Suppressor macrophage treated with lipopolysaccharide for 1 hour (primary cell): ENCODE measurements at places on chromosomes 16 and 17.

DNA sequence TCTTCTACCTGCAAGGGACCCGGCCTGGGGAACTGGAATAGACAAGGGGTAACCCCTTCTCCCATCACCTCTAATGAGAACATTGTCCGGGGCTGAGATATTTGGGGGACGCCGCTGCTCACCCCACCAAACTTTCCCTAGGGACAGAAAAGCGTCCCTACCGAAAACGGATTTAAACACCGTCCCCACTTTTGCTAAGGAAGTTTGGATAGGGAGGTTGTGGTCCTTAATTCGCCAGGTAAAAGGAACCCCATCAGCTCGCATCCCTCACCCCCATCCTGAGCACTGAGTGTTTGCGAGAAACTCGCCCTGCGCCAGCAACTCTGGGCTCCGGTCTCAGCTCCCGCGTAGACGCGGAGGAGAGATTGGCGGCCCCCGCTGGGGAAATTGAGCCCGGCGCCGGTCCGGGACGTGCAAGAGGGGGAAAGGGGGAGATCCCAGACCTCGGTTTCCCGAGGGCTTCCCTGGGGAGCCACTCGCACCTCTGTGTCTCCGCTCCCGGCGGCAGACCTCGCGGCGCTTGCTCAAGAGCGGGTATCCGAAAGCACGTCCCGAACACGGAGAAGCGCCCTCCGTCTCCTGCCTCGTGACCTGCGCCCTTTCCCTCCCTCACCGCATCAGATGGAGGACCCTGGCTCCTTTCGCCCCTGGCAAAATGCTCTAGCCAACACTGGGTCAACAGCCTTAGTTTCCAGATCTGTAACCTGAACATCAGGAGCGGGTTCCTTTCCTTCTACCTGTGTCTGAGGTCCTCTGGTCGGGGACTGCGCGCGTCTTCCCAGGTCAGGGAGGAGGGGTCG is 3.1 kb upstream of the SOX9 start:
- no peak for DNase-seq

GRCh38 chr17:74777901-74778515 is 1.9 kb upstream of the NAT9 start:
- DNase-seq = peak; percentile 39

DNA sequence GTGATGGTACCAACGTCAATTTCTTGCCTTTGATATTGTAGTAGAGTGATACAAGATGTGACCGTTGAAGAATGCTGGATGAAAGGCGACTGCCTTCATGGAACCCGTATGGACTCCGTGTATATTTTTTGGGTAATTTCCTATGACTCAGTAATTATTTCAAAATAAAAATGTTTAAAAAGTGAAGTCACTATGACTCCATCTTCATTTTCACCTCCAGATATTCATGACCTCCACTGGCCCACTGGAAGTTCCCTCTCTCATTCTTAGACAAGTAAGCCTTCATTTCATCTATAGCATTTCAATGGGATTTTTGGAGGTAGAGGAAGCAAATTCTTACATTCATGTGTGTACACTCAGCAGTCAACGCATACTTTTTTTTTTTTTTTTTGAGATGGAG is 111.8 kb upstream of the NUDT7 start:
- DNase-seq = peak; percentile 29

DNA sequence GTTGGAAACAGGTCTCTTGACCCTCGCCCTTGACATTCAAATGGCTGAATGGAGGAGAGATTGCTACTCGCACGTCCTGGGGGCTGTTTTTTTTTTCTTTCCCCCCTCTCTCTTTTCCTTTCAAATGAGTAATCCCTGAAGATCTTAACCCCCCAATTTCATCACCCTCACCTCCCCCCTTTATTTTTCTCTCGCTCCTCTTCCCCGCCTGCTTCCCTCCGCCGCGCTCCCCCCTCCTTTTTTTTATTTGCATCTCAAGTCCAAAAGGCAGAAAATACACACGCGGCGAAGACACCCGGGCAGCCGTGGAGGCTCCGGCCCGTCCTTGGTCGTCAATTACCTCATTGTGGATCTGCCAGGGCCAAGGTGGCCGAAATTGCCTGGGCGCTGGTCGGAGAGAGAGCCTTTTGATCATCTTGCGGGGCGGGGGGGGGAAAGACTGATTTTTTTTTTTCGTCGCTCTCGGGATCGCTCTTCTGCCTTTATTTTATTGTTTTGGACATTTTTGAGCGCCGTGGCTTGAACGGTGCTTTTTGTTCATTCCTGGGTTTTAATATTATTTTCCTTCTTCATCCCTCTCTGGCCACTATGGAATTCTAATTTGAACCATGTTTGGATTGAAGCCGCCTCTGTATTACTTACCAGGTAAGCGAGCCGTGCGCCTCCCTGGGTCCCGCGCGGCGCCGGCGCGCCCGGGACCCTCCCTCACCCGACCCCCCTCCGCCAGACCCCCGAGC is 57.2 kb upstream of the GSE1 start:
- DNase-seq = peak; percentile 51

GRCh38 chr16:12314653-12315185 is 338.2 kb downstream of the SNX29 start:
- peak; percentile 22 for DNase-seq

- no peak for DNase-seq
These were observed 1.8 kb downstream of the PLLP start for GRCh38 chr16:57282510-57283213.

- peak; percentile 68 for DNase-seq
These were observed 91.3 kb downstream of the SNX29 start for GRCh38 chr16:12067714-12068401.

- no peak for DNase-seq
These were observed 53.3 kb upstream of the ENDOV start for GRCh38 chr17:80361495-80362220.

GRCh38 chr16:27341549-27341948 is 27.8 kb downstream of the IL4R start:
- peak; percentile 26 for DNase-seq
